Immature natural killer cell (primary cell): ENCODE measurements at places on chromosomes 16 and 17. TPM values are rescaled to one million over a fixed set of nuclear protein-coding genes. Genes with fewer than 3 reads are reported as not detected.
A peak's percentile ranks its signal among the peaks of the same experiment; 100 is the strongest.

DNA sequence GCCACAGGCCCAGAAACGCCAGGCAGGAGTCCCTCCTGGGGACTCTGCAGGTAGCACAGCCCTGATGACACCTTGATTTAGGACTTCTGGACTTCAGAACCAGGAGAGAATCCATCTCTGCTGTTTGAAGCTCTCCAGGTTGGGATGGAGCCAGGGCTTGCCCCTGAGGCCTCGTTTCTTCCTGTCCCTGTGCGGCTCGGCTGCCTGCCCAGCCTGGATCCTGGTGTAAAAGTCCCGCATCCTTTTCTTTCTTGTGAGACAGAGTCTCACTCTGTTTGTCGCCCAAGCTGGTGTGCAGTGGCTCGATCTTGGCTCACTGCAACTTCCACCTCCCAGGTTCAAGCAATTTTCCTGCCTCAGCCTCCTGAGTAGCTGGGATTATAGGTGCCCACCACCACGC lies 17.9 kb upstream of the CBX4 start:
- peaks cover 4% of the 10 kb centered on the region for H3K4me1 ChIP-seq
- peaks cover 11% of the 10 kb centered on the region for H3K27me3 ChIP-seq
- H3K36me3 ChIP-seq = no peaks in the 10 kb centered on the region
- H3K27ac ChIP-seq = no peak overlapping the region
- DNase-seq = no peak

Gene ORAI3
- 31.4 TPM for polyA plus RNA-seq

GRCh38 chr16:57709663-57710062 lies 15.1 kb downstream of the DRC7 start:
- H3K4me3 ChIP-seq = no peak overlapping the region
- no peak overlapping the region for H3K27ac ChIP-seq
- DNase-seq = no peak
- H3K27me3 ChIP-seq = no peaks in the 10 kb centered on the region
- H3K4me1 ChIP-seq = no peaks in the 10 kb centered on the region

DNA sequence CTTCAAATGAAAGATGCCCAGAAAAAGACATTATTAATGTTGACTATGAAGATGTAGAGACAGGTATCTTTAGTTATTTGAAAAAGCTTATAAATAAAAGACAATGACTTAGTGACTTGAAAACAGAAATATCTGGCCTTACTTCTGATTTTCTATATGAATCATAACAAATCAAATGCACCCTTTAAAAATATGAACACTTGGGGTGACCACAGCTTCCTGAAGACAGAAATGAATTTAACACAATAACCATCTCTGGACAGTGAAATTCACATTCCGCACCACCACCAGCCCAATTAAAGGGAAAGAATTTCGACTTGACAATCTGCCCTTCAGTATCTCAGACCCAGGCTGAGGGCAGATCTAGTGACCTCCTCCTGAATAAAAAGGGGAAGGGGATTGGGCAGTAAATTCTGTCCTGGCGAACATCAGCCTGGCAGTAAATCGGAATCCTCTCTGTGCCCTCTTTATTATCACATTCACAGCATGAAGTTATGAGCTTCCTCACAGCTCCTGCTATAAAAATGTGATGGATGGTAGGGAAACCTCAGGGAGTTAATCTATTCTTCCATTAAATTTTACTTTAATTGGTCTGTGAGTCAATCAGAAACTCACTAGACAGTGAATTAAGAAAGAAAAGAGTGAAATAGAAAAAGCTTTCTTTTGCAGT lies 131.5 kb downstream of the SNX11 start:
- peaks cover 4% of the 10 kb centered on the region for H3K27me3 ChIP-seq
- H3K36me3 ChIP-seq = peaks cover 3% of the 10 kb centered on the region
- peak overlapping the region; percentile 56 for H3K27ac ChIP-seq
- peak overlapping the region; percentile 24 for H3K4me3 ChIP-seq
- H3K4me1 ChIP-seq = peaks cover 98% of the 10 kb centered on the region

Gene NXN
- not detected for polyA plus RNA-seq

Gene TBC1D3L
- 1.1 TPM for polyA plus RNA-seq

- peaks cover 6% of the 10 kb centered on the region for H3K36me3 ChIP-seq
- H3K27me3 ChIP-seq = no peaks in the 10 kb centered on the region
- H3K27ac ChIP-seq = peak overlapping the region; percentile 23
- DNase-seq = no peak
Measured at GRCh38 chr17:67125924-67126323, 81.6 kb downstream of the CACNG1 start.

- peak; percentile 91 for DNase-seq
- H3K27ac ChIP-seq = peak overlapping the region; percentile 99
Measured at GRCh38 chr16:57648581-57649442, 19.3 kb upstream of the ADGRG3 start.

GRCh38 chr17:27531469-27531961 lies 75.3 kb downstream of the KSR1 start:
- DNase-seq = no peak
- no peaks in the 10 kb centered on the region for H3K27me3 ChIP-seq
- no peak overlapping the region for H3K27ac ChIP-seq
- H3K4me3 ChIP-seq = no peak overlapping the region
- H3K4me1 ChIP-seq = peaks cover 31% of the 10 kb centered on the region

Gene ICAM2
- 327 TPM for polyA plus RNA-seq

DNA sequence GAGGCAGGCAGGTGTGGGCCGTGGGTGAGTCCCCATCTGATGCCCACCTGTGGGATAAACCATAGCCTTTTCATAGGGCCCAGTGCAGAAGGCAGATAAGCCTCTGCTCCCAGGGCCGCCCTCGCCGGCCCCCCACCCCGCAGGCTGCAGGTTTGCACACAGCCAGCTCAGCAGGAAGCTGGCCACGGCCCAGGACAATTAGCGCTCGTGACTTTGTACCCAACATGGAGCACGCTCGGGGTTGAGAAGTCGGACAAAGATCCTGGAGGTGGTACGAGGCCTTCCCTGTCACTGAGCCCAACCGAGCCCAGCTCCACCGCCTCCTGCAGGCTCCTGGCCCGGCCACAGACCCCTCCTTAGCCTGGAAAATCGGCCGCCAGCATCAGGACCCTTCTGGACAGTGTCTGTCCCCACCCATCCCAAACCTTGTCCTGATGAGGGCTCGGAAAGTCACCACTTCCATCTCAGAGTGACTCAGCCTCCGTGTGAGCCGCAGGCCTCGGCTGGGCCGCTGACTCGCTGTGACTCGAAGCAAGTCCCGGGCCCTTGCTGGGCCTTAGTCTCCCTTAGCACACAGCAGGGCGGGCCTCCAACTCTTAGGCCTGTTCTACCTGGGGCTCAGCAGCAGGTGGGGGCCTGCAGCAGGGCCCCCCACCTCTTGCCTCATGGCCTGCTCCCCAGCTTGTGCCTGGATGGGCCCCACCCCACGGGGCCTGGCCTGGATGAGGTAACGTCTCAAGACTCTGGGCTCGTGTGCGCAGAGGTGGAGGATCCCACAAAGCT lies 22.7 kb downstream of the FAM83G start:
- peaks cover 3% of the 10 kb centered on the region for H3K27me3 ChIP-seq
- H3K4me3 ChIP-seq = no peak overlapping the region
- no peak overlapping the region for H3K27ac ChIP-seq
- no peak for DNase-seq
- H3K36me3 ChIP-seq = no peaks in the 10 kb centered on the region

GRCh38 chr17:53032861-53033271 lies 789.9 kb upstream of the KIF2B start:
- H3K27ac ChIP-seq = no peak overlapping the region
- H3K4me1 ChIP-seq = no peaks in the 10 kb centered on the region
- no peaks in the 10 kb centered on the region for H3K36me3 ChIP-seq
- H3K27me3 ChIP-seq = no peaks in the 10 kb centered on the region
- no peak for DNase-seq

Gene TCAP
- not detected for polyA plus RNA-seq

Gene LRRC37A
- 0.15 TPM for polyA plus RNA-seq

GRCh38 chr16:69244336-69244735 lies 57.4 kb downstream of the SNTB2 start:
- H3K4me1 ChIP-seq = peaks cover 7% of the 10 kb centered on the region
- no peak overlapping the region for H3K4me3 ChIP-seq
- peaks cover 7% of the 10 kb centered on the region for H3K36me3 ChIP-seq
- H3K27ac ChIP-seq = no peak overlapping the region

DNA sequence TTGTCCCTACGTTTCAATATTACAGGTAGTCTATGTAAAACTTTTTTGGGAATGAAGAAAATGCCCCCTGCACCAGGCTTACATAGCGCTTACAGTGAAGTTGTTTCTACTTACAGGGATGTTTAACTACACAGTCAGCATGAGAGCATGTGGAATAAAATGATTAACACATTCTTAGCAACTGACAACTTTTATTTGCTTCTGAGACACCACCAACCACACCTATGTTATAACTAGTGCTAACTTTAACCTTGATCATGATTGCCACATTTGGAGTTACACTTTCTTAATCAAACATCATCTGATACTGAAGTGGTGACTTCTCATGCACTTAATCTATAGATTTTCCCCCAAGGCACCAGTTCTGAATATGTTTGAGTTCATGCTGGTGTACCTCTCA lies 20.3 kb upstream of the ZNF267 start:
- H3K4me3 ChIP-seq = no peak overlapping the region
- no peak for DNase-seq
- H3K27ac ChIP-seq = no peak overlapping the region
- no peaks in the 10 kb centered on the region for H3K4me1 ChIP-seq

GRCh38 chr16:66484453-66485213 lies 57.5 kb downstream of the BEAN1 start:
- H3K27ac ChIP-seq = no peak overlapping the region
- no peak for DNase-seq
- H3K27me3 ChIP-seq = no peaks in the 10 kb centered on the region
- peaks cover 11% of the 10 kb centered on the region for H3K4me1 ChIP-seq
- H3K36me3 ChIP-seq = no peaks in the 10 kb centered on the region

- no peak overlapping the region for H3K27ac ChIP-seq
- H3K36me3 ChIP-seq = peaks cover 4% of the 10 kb centered on the region
- H3K4me3 ChIP-seq = no peak overlapping the region
- H3K4me1 ChIP-seq = peaks cover 20% of the 10 kb centered on the region
- no peak for DNase-seq
Measured at GRCh38 chr16:66592241-66592640, 12.3 kb upstream of the CMTM3 start.

Gene MRPS23
- polyA plus RNA-seq = 38.1 TPM

DNA sequence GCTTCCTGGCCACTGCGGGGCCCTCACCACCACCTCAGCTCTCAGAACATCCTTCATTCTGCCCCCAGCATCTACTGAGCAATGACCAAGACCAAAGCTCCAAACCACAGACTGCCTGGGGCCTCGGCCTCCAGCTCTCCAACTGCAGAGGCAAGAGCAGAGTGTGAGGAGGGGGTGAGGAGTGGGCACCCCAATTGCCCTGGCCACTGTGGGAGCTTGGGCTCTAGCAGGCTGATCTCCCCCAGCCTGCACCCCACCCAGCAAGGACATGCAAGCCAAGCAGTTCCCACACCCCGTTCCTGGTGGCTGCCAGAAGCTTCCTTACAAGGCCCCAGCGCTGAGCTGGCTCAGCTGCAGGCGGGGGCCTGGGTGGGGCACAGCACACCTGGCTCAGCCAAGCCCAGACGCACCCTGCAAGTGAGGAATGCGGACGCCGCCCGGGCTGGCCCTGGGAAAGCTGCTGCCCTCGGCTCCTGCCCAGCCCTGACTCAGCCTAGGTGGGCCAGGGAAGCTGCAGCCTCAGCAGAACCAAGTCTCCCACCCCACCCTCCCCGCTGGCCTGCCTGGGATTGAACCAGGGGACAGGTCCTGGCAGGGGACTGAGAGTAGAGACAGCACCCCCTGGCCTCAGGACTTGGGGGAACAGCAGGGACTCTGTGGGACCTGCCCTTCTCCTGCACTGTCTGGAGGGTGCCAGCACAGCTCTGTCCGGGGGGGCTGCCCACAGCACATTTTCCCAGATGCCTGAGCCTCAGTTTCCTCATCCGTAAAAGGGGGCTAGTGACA lies 29.7 kb upstream of the KRT17 start:
- peaks cover 6% of the 10 kb centered on the region for H3K27me3 ChIP-seq
- H3K4me3 ChIP-seq = no peak overlapping the region
- no peak for DNase-seq
- no peaks in the 10 kb centered on the region for H3K4me1 ChIP-seq
- no peak overlapping the region for H3K27ac ChIP-seq

DNA sequence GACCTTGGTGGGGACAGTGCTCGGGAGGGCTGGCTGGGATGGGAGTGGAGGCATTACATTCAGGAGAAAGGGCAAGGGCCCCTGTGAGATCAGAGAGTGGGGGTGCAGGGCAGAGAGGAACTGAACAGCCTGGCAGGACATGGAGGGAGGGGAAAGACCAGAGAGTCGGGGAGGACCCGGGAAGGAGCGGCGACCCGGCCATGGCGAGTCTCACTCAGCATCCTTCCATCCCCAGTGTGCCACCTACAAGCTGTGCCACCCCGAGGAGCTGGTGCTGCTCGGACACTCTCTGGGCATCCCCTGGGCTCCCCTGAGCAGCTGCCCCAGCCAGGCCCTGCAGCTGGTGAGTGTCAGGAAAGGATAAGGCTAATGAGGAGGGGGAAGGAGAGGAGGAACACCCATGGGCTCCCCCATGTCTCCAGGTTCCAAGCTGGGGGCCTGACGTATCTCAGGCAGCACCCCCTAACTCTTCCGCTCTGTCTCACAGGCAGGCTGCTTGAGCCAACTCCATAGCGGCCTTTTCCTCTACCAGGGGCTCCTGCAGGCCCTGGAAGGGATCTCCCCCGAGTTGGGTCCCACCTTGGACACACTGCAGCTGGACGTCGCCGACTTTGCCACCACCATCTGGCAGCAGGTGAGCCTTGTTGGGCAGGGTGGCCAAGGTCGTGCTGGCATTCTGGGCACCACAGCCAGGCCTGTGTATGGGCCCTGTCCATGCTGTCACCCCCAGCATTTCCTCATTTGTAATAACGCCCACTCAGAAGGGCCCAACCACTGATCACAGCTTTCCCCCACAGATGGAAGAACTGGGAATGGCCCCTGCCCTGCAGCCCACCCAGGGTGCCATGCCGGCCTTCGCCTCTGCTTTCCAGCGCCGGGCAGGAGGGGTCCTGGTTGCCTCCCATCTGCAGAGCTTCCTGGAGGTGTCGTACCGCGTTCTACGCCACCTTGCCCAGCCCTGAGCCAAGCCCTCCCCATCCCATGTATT lies 1.1 kb downstream of the CSF3 start:
- peaks cover 18% of the 10 kb centered on the region for H3K4me1 ChIP-seq
- no peak for DNase-seq
- H3K27ac ChIP-seq = no peak overlapping the region
